CD4-positive, CD25-positive, alpha-beta regulatory T cell (primary cell): ENCODE measurements at places on chromosomes 3 and 15.

- no peak for DNase-seq
These were observed 160.1 kb downstream of the PLCL2 start for GRCh38 chr3:17044855-17045254.

GRCh38 chr3:159667261-159667660, 321.4 kb upstream of the IL12A start:
- DNase-seq = no peak

DNA sequence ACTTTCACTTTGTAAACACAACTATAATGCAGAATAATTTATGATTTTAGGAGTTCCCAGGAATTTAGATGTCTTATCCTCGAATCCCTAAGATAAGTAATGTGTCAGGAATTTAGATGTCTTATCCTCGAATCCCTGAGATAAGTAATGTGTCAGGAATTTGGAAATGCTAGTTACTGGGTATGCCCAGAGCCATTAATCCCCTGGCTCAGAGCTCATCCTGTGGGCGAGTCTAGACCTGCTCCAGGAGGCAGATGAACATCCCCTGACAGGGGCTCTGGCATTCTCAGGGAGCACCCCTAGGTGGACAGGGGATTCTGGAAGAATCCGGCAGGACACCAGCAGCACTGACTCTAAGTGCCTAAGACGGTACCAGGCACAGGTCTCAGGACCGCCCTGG, 163.3 kb downstream of the ARRDC4 start:
- DNase-seq = no peak

DNA sequence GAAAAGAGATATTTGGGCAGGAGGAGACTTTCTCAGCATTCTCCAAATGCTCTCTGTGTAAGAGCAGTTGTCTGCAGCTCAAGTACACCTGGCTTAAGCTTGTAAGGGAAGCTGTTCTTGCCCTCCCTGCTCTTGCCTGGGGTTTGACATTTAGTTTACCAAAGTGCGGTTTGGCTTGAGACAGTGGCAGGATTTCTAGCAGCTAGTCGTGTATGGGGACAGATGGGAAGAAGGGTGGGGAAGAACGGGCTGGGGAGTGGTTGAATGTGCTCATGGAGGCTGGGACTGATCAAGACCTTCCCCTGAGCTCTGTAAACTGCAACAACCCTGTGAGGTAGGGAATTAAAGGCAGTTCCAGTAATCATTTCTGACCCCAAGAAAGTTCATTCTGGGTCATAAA, 39.8 kb downstream of the SQOR start:
- DNase-seq = no peak

DNA sequence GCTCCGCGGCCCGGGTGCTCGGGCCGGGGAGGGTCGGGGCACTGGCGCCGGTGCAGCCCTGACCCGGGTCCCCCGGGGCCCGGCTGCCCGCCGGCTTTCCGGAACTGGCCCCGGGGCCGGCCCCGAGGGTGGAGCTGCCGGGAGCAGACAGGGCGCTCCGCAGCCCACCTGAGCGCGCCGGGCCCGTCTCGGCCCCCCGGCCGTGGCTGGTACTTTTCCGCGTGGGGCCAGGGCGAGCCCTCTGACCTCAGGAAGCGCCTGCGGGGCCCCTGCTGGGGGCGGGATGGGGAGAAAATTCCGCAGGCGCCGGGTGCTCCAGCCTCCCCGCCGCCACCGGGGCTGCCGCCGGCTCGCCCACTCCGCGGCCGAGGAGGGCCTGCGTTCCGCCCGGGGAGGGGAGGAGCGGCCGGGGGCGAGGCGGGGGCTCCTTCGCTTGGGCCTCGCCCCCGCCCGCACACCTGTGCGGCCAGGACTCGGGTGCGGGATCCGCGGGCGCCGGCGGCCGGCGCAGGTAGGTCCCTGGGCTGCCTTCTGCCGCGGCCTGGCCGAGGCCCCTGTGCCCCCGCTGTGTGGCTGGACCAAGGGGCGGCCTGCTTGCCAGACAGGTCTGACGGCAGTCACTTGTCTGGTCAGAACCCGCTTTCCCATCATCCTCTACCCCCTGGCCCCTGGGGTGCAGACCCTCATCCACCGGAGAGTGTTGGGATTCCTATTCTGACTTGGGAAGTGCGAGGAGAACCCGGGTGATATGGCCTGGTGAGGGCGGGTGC, 3.5 kb downstream of the FURIN start:
- no peak for DNase-seq

DNA sequence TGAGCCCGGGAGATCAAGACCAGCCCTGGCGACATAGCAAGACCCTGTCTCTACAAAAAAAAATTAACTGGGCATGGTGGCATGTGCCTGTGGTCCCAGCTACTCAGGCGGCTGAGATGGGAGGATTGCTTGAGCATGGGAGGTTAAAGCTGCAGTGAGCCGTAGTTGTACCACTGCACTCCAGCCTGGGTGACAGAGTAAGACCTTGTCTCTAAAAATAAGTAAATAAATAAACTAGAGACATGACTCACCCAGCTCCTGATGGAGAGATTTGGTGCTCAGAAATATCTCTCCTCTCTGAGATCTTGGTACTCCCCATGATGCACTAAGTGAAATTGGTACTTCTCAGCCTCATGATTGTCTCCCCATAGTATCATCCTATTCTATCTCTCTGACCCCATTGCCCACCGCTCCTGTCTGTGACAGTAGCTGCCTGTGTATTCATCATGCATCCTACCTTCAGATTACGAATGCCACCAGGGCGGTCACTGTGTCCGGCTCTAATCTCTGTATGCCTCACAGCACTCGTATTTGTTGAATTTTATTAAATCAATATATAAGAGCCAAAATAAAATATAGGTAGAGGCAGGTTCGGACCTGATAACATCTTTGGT, 50.9 kb downstream of the ABHD2 start:
- no peak for DNase-seq

DNA sequence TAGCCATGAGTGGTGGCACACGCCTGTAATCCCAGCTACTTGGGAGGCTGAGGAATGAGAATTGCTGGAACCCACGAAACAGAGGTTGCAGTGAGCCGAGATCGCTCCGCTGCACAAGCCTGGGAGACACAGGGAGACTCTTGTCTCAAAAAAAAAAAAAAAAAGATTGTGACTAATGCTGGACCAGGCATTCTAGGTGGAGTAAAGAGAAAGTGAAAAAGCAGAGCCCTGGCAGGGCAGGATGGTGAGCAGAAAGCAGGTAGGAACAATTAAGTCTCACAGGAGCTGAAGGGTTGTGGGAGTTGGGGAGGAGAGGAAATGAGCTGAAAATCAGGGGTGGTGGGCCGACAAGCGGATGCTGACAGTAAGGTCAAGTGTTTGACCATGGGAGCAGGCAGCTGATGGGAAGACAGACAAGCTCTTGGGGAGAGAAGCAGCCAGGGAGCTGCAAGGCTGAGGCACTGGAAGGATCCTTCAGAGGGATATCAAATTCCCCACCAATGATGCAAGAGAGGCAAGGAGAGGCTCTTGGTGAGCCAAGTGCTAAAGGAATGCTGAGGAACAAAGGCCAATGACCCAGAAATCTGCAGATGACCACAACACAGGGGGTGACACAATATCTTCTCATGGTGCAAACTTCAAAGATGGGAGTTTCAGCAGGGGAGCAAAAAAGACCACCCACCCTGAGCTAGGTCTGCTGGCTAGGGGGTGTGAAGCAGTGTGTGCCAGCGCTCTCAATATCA, 251.1 kb downstream of the ULK4 start:
- no peak for DNase-seq

DNA sequence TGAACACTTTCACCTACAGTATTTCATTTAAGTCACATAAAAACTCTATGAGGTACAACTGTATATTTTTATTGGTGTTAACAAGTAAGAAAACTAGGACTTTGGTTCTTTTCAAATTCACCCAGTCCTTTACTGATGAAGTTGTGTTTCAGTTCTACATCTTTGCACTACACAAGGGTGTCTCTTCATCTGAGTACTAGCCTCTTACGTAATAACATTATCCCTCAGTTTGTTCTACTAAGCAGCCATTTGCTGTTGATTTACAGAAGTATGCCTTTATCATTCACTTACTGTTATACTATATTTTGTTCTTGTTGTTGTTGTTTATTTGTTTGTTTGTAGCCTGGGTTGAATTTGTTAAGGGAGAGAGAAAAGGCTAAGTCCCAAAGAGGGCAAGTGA, 311.9 kb downstream of the PLOD2 start:
- DNase-seq = no peak

GRCh38 chr15:96053031-96053780, 277.3 kb upstream of the NR2F2 start:
- DNase-seq = no peak

DNA sequence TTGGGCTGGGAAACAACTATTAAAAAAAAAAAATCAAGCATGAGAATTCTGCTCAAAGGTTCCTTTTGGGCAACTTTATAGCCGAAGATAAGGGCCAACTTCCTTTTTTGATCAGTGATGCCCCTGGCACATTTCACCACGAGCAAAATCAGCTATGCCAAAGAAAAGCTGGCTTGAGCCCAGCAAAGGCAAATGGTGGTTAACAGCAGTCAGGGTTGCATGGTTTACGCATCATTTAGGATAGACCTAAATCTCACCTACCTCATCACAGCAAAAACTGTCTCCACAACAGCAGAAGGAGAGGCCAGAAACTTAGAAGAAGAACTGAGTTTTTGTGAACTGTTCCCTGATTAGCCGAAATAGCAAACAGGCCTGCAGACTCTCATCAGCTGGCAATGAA, 220.1 kb upstream of the CDIN1 start:
- DNase-seq = no peak

GRCh38 chr3:12755754-12756153, 3.3 kb downstream of the TMEM40 start:
- DNase-seq = no peak

- peak; percentile 72 for DNase-seq
These were observed 83.9 kb upstream of the PLXND1 start for GRCh38 chr3:129690406-129690805.

DNA sequence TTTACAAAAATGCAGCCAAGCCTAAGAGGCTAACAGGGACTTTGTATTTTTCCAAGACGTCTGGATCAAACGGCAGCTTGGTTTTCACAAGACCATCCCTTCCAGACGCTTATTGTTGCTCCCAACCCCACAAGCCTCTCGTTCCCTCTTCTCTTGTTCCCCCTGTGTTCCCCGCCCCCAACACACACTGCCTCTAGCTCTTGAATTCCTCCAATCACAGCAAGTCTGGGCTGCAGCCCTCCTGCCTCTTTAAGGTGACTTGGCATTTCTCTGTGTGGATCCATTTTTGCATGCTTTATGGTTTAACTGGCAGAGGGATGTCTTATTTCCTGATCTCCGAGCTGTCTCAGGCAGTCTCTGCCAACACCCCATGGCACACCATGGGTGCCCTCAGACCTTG, 182.2 kb downstream of the ABHD5 start:
- DNase-seq = no peak

DNA sequence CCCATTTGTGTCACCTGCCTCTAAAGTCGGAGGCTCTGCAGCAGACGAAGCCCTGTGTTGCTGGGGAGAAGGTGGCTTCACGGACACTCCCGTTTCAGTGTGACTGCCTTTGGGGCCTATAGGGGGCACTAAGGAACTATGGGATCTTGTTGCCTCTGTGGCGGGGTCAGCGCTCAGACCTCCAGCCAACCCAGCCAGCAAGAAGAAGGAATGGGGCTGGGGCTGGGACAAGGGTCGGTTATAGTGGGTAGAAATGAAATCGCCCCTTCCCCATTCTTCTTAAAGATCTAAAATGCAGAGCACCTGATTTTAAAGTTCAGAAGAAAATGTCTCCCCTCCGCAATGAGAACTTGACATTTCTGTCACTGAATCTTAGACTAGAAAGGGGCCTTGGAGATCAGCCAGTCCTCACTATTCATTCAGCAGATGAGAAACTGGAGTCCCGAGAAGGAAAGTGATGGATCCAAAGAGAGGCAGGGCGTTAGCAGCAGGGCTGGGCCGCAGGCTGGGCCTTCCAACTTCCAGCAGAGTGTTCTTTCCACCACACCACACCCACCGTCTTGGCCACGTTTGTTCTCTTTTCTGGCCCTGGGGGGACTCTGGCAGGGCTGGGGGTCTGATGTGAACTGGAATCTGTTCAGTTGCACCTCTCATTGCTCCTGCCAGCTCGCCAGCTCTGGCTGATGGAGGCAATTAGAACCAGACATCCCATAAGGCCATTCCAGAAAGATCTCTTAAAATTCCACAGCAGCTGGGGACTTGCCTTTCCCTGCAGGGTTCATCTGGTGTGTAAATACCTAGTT, 195.4 kb downstream of the OPA1 start:
- DNase-seq = no peak

DNA sequence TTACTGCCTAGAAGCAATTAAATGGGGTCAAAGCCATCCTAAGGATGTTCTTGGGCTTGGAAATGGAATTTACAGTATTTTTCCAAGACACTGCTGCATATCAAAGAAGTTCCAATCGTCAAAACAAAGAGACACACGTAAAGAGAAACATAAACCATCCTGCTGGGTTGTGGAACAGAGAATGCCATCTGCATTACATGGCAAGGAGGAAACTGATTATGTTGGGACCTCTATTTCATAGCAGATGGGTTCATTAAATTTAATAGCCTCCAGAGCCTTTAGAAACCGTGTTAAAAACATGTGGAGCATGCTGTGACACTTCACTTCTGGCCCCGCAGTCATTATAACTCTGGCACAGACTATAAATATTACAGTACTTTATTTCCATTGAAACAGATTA, 154.6 kb downstream of the LRTM1 start:
- no peak for DNase-seq

- DNase-seq = no peak
These were observed 18.5 kb upstream of the PTX3 start for GRCh38 chr3:157418104-157418503.

DNA sequence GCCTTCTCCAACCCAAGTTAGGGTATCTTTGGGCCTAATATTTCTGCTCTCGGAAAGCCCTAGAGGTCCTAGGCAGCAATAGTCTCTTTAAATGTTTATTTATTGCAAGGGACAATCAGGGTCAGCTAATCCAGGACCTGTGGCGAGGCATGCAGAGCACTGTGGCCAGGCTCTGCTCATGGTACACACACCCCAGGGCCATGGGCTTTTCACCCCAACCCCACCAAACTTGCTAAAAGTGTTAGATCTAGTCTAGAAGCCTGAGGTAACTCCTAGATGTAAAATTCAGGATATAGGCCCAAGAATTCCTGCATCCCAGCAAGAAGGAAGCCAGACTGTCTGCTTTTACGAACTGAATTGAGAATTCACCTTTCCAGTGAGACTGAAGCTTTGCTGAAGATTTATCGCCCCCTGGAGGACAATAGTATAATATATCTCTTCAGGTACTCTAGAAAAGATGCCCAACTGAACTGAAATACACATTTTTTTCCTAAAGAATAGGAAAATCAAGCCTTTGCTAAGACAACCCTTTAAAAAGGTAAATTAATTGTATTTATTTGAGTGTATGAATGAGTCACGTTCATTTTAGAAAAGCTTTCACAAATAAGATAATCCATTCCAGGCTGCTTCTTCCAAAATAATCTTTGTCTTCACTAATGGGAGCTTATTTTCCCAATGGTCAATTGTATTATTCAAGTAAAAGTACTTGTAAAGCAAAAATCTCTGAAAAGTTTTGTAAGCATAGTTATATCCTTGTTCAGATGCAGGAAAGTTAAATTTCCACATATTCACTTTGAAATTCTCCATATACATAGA, 89.8 kb downstream of the LRRC3B start:
- peak; percentile 16 for DNase-seq

GRCh38 chr3:105235785-105236184, 130.9 kb upstream of the ALCAM start:
- no peak for DNase-seq
